ENCODE measurements at places on chromosomes 3 and 15.

GRCh38 chr3:94912656-94913055, 849.8 kb downstream of the NSUN3 start:
- no peak for DNase-seq

GRCh38 chr3:43113671-43114070, 7.8 kb upstream of the POMGNT2 start:
- DNase-seq = no peak

DNA sequence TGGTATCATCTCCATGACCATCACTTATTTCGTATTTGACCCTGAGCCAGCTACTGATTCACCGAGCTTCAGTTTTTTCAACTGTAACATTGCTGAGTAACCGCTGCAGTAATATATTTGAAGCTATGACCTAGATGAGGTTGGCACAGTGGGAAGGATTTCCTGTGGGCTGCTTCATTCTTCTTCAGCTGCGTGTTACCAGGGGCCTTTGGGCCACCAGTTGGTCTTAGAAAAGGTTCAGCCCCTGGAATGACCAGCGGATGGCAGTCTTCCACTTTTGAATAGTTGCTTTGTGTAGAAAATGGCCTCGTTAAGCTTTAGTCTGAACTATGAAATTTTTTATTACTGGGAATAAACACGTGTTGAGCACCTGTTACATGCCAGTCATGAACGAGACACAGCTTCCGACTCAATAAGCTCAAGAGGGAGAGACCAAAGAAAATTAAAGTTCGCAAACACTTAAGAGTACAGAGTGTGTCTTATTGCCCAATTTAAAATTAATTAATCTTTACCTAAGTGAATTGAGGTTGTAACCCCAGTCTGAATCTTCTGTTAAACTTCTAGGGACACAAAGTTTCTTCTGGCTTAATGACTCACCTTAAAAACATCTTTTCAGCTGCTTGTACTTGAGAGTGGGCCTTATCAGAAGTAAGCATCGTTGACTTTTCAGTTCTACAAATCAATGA, 57.6 kb upstream of the NR2E3 start:
- DNase-seq = peak; percentile 12

DNA sequence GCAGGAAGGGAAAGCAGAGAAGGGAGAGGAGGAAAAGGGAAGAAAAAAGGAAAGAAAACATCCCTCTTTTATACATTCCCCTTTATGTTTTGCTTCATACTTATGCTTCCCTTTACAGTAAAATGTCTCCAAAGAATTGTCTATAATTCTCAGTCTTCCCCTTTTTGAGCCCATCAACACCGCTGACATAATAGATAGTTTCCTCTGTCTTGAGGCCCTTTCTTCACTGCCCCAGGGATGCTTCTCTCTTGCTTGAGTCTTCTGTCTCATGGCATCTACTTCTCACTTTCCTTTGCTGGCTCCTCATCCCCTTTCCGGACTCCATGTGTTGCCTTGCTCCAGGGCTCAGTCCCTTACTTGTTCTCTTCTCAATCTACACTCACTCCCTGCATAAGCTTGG, 99.7 kb upstream of the DAZL start:
- DNase-seq = no peak

GRCh38 chr3:14266361-14266760, 87.7 kb downstream of the LSM3 start:
- DNase-seq = no peak

DNA sequence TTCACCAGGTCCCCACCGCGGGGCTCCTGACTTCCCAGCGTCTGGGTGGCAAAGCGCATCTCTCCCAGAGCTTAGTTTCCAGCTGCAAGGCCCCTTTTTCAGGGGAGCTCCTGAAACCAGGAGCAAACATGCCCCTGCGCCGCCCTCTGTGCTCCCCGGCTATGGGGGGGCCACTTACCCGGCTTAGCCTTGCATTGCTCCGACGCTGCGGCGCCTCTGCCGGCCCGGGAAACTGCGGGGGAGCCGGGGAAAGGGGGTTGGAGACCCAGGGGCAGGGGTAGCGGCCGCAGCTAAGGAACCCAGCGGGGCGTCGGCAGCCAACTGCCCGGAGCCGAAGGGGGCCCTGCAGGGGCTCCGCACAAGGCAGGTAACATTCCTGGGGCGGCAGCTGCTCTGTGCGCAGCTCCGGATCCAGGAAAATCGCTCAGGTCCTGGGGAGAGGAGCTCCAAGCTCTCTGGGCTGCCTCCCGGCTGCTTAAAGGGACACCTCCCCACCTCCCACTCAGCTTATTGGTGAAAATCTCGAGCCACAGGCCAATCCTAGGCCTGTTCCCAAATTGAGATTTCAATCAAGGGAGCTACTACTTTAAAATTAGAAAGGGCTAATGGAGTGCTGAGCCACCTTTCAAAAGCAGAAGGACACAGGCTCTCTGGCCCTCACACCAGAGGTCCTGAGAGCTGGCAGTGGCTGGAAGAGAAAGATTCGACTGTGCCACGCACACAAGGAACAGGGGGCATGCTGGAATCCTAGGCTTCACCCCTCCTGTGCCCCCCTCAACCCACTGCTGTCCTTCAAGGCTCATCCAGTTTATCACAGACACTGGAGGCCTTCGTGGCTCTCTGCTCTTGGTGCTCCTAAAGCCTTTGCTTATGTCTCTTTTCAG, 42.7 kb upstream of the PRICKLE2 start:
- DNase-seq = no peak

DNA sequence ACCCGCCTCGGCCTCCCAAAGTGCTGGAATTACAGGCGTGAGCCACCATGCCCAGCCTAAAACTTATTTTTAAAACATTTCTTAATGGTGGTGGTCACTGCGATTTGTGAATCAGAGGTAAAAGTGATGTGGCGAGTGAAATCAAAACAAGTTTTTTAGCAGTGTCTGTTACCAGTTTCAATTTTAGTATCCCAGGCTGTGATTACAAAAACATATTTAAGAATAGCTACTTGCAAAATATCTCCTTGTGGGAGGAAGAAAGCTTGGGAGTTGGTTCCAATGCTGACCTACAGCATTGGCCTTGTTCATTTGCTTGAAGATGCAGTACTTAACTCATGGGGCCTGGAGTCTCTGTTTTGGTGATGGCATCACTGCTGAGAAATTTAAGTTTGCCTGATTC, 4.5 kb downstream of the RAB7A start:
- DNase-seq = no peak

DNA sequence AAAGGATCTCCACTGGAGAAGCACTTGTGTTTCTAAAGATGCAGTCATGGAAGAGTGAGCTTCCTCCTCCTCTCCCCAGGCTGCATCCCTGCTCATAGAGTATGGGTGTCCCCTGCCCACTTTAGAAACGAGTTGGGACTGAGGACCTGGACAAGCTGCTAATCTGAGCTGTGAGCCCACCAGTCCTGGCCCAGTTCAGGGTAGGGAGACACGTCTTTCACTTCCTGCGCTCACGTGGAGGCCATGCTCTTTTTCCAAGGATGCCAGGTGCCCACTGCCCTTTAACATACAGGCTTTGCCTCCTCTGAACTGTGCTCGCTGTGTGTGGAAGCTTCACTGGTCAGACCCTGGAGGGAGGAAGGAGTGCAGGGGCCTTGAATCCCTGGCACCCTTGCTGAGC, 316.3 kb downstream of the UACA start:
- no peak for DNase-seq

DNA sequence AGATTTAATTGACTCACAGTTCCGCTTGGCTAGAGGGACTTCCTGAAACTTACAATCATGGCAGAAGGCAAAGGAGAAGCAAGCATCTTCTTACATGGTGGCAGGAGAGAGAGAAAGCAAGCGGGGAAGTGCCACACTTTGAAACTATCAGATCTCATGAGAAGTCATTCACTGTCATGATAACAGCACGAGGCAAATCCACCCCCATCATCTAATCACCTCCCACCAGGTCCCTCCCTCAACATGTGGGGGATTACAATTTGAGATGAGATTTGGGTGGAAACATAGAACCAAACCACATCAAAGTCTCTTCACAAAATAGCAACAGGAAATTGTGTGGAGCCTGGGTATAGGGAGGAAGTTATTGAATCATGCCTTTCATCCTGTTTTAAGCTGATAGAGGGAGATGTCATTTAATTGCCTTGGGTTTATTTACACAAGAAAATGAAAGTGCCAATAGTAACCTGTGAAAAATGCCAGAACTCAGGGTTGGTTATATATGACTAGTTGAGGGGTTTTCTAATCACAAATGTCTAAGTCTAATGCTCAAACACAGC, 624.8 kb upstream of the LMCD1 start:
- DNase-seq = peak; percentile 22

- no peak for DNase-seq
Observed at GRCh38 chr3:45544024-45544716, 50.4 kb upstream of the LIMD1 start.

DNA sequence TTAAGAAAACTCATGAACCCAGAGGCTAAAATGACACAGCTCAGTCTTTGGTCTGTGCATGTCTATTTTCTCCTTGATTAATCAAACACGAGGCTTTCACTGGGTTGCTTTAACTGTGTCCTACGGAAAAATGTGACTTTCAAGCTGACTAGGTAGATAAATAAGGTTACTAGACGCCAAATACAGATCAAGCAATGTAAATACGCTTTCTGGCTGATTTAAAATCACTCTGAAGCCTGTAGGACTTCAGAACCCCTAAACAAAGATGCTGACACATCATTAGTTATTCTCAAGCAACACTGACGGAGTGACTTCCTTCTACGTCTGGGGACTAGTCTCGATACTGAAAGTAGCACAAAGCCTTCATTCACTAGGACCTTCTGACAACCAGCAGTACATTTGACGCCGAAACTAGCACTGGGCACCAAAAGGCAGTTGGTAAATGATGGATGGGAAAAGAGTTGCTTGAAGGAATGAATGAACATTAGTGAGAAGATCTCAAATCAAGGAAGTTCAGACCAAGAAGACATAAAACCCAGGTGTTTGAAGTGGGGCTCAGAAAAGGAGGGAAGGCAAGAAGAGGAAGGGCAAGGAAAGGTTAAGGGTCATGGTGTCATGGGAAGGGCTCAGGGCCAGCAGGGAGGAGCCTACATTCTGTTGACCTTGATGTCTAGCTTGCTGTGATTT, 67.1 kb upstream of the CDV3 start:
- DNase-seq = peak; percentile 30

DNA sequence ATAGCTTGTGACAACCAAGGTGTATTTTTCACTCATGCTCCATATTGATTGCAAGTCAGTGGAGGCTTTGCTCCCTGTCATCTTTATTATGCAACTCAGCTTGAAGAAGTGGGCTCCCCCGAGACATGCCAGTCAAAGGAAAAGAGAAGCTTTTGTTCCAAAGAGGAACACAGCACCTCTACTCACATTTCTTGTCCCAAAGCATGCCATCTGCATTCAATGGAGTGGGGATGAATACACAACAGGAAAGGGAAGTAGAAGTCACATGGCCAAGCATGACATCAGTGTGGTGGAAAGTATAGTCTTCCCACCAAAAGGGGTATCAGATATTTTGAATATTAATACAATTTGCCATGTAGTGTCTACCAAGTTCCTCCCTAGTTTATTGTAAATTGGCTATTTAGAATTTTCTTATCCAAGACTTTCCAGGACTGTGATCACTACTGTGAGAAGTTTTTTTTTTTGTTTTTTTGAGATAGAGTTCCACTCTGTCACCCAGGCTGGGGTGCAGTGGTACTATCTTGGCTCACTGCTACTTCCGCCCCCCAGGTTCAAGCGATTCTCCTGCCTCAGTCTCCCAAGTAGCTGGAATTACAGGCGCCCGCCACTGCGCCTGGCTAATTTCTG, 114.5 kb downstream of the GMPS start:
- DNase-seq = no peak

DNA sequence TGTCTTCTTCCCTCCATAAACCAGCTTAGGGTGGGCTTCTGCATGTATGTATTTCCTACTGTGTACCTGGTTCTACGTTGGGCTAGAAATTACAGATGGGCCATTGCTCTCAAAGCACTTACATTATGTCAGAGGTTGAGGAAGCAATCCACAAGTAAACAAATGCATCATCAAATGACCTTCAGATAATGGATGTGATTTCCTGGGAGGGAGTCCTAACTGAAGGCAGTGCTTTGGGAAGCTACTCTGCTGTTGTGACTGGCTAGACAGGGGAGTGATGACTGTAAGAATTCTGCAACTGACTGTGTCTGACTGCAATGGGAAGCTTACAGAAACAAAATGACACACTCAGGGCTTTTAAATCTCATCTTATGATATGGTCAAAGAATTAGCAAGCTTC, 71.0 kb upstream of the PRR23E start:
- no peak for DNase-seq

DNA sequence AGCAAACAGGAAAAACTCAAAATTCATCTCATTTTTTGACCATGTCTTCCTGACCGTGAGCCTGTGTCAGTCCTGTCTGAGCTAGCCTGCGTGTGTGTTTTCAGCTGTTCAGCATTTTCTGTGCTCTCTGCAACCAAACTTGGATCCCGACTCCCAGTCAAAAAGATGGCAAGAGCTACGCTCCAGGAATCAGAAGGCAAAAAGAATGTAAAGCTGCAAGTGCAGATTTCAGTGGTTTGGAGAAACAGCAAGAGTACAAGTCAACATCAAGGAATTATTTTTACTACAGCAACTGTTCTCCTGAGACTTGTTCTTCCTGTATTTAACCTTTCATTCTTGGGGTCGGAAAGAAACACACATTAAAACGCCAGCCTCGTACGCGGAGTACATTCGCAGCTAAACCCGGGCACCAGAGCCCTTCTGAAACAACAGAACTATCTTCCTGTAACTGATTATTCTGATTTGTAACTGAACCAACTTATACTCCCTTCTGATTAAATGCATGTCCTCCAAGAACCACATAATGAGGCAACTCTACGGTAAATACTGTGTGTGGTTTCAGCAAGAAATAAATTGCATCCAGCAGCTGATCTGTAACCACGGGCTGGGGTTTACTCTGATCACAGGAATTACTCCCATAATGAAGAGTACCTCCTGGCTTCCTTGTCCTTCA, 107.4 kb downstream of the LRIG1 start:
- no peak for DNase-seq

- DNase-seq = no peak
Observed at GRCh38 chr3:152915695-152916094, 80.8 kb downstream of the P2RY1 start.

- DNase-seq = no peak
Observed at GRCh38 chr15:29433507-29434248, 164.1 kb upstream of the NSMCE3 start.

DNA sequence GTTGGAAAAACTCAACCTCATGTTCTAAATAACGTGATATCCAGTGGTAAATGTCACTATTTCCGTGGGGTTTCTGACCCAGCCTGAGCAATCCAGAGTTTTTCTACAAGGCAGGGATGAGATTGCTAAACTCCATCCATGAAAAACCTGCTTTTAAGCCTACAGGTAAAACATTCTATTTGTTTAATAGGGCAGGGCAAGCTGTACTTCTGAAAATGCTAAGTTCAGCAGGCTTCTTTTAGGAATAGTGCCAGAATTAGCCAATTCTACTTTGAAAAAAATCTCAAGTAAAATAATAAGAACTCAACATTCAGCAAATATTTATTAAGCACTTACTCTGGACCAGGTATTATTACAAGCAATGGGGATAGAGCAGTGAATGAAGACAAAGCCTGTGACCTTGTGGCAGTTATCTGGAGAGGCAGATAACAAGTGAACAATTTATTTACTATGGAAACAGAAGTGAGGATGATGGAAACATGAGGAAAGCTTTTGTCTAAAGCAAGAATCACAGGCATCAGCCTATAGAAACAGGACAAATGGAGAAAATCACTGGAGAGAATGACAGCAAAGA, 13.3 kb downstream of the RPSA start:
- DNase-seq = no peak

GRCh38 chr15:95370291-95370690, 960.2 kb upstream of the NR2F2 start:
- DNase-seq = no peak

- no peak for DNase-seq
Observed at GRCh38 chr15:101549647-101550046, 60.1 kb upstream of the PCSK6 start.

Data from activated CD4-positive, alpha-beta T cell treated with anti-CD3 and anti-CD28 coated beads, Interleukin-2, amount 50 U/mL, for 48 hours (primary cell).